ENCODE measurements at places on chromosomes 5 and 9.

- DNase-seq, result no peak
Observed at GRCh38 chr5:157502143-157502647, 42.2 kb downstream of the NIPAL4 start.

DNA sequence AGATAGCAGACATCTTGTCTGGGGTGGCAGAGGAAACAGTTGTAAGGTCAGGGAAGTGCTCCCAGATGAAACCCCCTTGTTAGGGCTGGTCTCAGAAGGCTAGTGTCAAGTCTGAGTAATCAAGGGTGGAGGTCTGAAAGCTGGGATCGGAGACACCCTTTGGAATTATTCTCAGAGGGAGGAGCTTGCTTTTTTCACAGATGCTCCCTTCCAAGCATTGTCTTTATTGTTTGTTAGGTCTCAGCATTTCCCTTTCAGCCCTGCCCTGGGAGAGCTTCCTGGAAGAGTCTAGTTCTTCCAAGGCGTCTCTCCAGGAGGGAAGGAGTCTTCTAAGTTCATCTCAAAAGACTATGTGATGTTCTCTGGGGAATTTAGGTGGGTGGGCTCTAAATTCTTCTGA, 3.2 kb downstream of the TEK start:
- DNase-seq, result no peak

GRCh38 chr5:1266791-1267190, 28.1 kb downstream of the TERT start:
- DNase-seq, result no peak

- no peak for DNase-seq
Observed at GRCh38 chr9:95138474-95138873, 179.0 kb downstream of the FANCC start.

DNA sequence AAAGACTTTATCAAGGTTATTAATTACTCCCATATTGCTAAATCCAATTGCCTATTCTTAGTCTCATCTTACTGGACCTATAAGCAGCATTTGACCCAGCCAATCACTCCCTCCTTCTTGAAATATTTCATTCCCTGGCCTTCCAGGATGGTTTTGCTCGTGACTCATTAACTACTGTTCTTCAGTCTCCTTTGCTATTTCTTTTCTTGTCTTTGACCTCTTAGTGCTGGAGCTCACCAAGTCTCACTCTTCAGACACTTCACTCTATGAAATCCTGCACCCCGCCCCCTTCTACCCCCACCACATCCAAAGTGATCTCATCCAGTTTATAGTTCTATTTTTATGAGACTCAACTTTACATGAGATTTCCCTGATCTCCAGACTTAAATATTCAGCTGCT, 803.1 kb upstream of the WWC1 start:
- DNase-seq, result no peak

DNA sequence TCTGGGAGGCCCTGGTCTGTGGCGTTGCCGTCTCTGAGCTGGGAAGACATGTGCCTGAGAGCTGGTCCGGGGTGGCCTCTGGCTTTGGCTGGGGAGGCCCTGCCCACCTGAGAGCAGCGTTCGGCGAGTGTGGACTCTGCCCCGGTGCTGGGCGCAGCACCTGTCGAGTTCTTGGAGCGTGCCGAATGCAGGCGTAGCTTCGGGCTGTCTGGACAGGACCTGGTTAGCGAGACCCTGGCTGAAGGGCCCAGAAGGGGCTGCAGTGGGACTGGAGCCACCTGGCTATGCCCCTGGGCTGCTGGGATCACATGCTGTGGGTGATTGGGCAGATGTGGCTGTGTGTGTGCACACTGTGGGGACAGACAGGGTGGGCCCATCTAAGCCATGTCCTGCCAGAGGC, 56.5 kb downstream of the RXRA start:
- DNase-seq, result no peak

GRCh38 chr9:30482499-30482898, 1901.9 kb upstream of the ACO1 start:
- no peak for DNase-seq

DNA sequence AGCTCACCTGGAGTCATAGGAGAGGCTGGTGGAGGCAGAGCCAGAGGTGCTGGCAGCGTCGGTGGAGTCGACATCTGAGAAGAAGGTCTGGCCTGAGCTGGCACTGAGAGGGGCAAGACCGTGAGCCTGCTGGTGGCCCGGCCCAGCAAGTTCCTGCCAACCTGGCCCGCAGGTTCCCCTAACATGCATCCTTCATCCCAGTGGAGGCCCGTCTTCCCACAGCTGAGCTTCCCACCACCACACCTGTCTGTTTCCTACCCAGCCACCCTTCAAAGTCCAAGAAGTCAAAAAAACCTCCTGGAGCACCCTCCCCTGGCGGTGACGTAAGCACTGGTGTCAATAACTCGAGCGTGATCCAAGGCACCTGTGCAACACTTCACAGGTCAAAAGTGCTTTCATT, 16.9 kb downstream of the PHF19 start:
- no peak for DNase-seq

DNA sequence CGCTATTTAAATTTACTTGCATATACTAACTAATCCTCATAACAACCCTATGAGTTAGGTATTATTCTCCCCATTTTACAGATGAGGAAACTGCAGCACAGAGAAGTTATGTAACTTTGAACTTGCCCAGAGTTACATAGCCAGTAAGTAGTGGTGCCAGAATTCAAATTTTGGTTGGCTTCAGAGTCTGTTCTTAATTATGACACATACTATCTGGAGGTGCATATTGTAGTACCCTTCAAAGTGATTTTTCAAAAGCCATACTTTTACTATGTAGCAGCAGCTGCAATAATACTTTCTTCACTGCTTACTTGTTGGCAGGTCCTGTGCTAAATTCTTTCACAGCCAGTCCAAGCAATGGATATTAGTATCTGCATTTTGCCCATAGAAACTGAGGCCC, 16.4 kb downstream of the MAN2A1 start:
- DNase-seq, result no peak

DNA sequence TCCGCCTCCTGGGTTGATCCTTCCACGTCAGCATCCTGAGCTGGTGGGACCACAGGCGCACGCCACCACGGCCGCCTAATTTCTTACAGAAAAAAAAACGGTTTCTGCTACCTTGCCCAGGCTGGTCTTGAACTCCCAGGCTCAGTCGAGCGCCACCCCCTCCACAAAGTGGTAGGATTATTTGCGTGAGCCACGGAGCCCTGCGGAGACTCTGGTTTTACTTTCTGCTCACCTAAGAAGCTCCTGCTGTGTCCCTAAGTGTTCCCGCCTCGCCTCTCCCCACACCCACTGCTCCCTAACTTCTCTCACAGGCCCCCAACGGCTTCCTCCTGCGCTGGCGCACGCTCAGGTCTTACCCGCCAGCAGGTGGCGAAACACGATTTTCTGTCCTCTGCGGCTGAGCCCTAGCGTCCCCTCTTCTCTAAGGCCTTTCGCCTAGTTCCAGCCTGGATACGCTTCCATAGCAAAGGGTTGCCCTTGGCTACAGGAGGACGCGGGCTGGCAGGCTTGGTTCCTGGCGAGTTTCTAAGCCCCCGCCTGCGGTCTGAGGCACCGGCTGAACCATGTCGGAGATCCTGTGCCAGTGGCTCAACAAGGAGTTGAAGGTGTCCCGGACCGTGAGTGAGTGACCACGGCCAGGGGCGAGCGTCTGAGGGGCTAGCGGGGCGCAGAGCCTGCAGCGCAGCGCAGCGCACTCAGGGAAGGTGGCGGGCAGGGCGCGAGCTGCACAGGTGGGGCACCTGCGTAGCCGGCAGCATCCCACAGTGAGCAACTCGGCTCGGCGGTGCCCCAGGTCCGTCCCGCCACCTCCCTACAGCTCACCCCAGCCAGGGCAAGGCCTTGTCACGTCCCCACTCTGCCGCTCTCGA, at the start of gene SPEF2:
Gene SPEF2 (plus strand): TSS at position 429 of the 869 bp plus-strand sequence. CDS start 135 bp downstream, at position 564.
- DNase-seq, result peak; percentile 87

GRCh38 chr9:120642129-120642770, 62.3 kb upstream of the CDK5RAP2 start:
- DNase-seq, result no peak

- no peak for DNase-seq
Observed at GRCh38 chr5:78399116-78399515, 38.7 kb downstream of the SCAMP1 start.

DNA sequence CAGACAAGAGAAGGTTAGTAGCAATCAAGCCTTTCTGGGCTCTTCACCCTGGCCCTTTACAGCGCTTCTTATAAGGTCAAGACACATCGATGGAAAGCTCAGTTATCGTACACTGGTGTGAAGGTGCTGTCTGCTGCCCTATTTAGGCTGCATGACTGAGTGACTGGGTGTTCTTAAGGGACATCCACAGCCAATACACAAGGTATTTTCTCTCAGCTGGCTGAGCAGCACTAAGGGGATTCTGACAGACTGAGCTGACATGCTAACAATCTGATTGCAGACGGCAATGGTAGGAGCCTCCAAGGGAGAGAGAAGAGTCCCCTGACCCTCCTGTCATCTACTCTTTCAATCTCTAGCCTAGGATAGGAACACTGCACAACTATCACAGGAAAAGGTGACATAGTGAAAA, 577.9 kb downstream of the ISL1 start:
- DNase-seq, result no peak

DNA sequence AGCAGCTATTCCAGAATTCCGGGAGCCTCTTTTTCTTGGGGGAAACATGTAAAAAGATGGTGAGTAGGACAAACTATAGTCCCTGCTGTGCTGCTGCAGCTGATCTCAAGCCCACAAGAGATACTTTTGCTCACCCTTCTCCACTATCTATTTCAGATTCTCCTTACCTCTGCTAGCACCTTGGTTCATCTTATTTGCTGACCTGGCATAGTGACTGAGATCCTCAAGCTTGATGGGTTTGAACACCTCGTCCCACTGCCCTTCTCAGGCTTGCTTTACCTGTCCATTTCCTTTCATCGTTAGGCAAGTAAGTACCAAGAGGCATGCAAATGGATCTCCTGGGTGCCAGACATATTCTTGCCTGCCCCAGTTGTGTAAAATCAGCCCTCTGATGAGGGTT, 338.4 kb upstream of the SMARCA2 start:
- DNase-seq, result no peak

GRCh38 chr5:111132731-111133435, 40.7 kb downstream of the WDR36 start:
- DNase-seq, result no peak

DNA sequence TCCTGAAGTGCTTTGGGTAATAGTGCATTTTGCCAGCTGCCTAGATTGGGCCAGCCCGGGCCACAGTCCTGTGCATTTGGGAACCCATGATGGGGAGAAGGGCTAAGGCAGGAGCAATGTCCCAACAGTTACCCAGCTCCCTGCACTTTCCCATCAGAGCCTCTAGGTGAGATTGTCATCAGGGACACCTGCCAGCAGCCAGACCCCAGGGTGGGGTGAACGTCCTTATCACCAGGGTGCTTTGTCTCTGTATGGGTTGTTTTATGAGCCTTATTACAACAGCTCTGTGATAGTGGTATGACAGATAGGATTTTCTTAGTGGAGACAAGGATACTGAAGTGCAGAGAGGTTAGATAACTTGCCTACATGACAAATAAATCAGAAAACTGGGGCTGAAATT, 365.7 kb downstream of the OSTF1 start:
- no peak for DNase-seq

Measured in muscle of arm (tissue), 14 donors.